ENCODE measurements at places on chromosomes 16 and 17.
A peak's percentile ranks its signal among the peaks of the same experiment; 100 is the strongest.

GRCh38 chr17:78176548-78177025 is 8.2 kb downstream of the SYNGR2 start:
- peak; percentile 50 for DNase-seq

- DNase-seq, result no peak
Observed at GRCh38 chr16:450785-451512, 25.5 kb downstream of the RAB11FIP3 start.

- DNase-seq, result no peak
Observed at GRCh38 chr17:28196636-28197035, 122.4 kb upstream of the TMEM97 start.

GRCh38 chr17:63136369-63137012 is 170.5 kb downstream of the TANC2 start:
- no peak for DNase-seq

GRCh38 chr16:51881731-51882130 is 665.2 kb downstream of the TOX3 start:
- no peak for DNase-seq

GRCh38 chr16:70257391-70257790 is 5.7 kb upstream of the EXOSC6 start:
- no peak for DNase-seq

DNA sequence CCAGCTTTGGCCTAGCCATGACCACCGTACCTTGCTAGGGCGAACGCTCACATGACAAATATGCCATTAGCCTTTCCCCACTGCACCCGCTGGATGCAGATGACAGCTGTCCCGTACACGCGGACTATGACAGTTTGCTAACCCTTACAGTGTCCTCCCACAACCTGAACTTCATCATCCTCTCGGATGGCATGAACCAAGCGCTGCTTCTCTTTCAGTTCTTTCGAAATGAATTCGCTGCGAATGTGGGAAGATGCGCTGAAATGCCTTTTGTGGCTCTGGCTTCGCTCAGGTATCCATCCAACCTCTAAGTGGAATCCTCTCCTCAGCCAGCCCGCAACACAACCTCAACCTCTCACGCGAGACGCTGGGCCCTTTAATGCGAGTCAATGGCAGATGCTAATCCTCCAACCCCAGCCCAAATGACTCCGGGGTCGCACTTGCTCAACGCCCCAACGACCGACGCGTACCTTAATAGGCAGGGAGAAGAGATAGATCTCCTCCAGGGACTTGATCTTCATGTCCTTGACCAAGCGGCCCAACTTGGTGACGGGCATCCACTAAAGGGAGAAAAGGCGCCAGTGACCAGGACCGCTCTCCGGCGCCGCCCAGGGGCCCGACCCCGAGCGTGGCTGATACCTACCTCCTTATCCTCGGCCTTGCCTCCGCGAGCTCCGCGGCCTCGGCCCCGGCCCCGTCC is 670 bp downstream of the RPS2 start:
- peak; percentile 35 for DNase-seq

GRCh38 chr17:8466873-8467272 is 31.2 kb downstream of the NDEL1 start:
- no peak for DNase-seq

DNA sequence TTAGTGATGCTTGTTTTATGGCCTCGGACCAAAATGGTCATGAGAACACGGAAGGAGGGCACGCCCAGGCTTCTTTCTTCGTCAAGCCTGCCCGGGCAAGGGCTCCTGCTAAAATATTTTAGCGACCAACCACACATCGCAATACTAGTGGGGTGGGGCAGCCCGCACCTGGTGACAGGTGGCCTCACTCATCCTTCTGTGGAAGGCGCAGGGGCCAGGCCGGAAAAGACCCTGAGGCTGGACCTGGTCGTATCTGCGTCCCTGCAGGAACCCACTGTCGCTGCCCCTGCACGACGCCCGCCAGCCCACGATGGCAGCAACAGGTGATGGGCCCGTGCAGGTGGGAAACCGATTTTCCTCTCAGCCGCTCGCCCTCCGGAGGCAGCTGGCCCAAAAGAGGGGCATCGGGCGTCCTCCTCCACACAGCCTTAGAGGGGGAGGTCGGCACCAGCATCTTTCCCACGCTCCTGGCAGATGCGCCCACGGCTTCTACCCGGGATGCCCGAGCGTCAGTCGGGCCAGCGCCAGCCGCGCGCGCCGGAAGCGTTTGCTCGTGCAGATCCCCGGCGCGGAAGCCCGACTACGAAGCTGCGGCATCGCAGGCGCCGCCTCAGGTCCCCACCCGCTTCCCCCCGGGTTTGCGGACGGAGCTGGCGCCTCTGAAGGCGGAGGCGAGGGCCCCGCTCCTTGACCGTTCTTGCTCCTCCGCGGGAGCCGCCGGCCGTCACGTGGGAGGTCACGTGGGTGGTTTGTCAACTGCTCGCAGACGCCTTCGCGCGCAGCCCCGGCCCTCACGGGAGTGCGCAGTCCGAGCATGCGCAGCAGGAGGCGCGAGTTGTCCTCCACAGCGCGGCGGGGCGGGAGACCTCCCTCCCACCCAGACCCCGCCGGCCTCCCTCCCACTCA is 22.8 kb upstream of the FOXK2 start:
- peak; percentile 94 for DNase-seq

GRCh38 chr17:2457913-2458312 is 53.8 kb downstream of the METTL16 start:
- DNase-seq, result no peak

DNA sequence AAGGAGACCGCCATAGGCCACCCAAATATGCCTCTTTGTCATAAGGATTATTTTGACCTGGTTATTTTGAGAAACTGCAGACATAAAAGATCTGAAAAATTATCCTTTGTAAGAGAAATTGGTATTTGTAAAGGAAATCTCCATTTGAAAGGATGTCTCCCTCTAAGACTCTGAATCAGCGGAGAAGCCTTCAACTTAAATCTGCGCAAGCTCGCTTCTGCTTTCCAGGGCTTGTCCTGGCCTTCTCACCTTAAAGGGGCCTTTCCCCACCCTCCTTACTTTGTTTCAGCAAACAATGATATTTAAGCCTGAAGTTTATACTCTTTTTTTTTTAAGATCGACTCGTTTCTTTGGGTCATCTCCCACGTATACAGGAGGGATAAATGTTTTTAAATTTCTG is 34.5 kb downstream of the HSBP1 start:
- no peak for DNase-seq

GRCh38 chr16:27235055-27235937 is 32.0 kb downstream of the KDM8 start:
- peak; percentile 70 for DNase-seq

DNA sequence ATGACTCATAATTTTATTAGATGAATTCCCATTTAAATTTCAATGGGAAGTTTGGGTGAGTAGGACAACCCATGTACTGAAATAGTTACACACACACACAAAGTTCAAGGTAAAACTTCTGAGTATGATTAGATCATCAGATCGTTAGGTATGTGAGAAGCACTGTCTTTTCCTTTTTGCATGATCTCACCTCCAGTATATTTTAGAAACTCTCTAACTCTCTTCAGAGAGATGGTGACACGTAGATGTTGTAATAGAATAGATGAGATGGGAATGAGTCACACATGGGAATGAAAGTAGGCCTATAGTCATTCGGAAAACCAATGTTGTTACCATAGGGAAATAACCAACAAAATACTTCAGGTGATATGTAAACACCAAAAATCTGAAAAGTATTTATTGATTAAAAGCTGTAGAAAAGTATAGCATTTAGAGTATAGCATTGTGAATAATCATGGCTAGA is 22.2 kb downstream of the KRT23 start:
- DNase-seq, result no peak
